HT-29 (cell line): ENCODE measurements at places on chromosomes 1 and 21. TPM values are rescaled to one million over a fixed set of nuclear protein-coding genes. Genes with fewer than 3 reads are reported as not detected.

DNA sequence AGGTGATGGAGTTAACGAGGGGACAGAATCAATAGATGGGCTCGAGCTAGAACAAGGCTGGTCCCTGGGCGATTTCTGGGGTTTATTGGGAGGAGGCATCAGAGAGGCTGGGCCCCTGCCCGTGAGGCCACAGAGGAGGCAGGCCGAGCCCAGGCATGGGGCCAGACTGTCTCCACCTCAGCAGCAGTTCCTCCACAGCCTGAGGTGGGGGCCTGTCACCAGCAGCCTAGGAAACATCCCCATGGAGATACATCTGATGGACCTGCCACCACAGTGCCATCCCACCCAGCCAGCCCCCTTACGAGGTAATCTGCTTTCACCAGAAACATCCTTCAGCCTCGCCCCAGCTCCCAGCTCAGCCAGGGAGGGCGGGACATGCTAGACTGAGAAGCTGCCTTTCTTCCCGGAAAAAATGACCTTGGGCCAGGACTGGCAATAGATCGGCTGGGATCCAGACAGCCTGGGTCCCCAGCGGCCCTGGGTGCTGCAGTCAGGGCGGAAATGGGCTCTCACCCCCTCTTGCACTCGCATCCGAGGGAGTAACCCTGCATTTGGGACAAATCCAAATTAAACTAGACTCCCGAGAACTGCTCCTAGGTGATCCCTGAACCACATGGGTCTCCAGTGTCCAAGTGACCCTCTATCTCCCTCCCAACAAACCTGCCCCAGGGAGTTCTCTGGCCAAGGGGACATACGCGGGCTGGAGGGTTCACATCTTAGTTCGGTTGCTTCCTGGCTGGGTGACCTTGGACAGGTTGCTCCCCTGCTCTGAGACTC, 10.0 kb upstream of the EPHA8 start:
- DNase-seq = no peak

GSTM4 gene
- total RNA-seq = 2.5 and 4.5 TPM in 2 replicates

DNA sequence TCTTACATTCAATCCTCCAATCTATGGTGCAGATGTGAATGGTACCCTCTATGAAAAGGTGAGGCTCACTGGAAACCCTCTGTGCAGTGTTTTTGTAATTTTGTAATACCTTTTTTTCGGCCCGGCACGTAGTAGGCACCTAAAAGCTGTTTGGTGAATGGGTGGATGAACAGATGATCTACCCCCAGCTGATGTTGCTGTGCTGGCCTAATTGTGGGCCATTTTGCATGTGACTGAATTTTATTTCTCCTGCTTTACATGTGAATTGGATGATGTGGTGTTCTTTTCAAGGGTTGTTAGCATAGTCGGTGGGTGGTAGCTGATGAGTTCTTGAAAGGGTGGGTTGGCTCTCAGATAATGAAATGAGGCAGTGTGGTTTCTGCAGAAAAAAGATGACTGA, 10.4 kb downstream of the KDM4A start:
- no peak for DNase-seq

ARHGAP30 gene
- 0.58 and 0.86 TPM in 2 replicates for total RNA-seq

- DNase-seq = no peak
Observed at GRCh38 chr1:117670976-117671780, 65.3 kb downstream of the TENT5C start.

AVPR1B gene
- total RNA-seq = not detected in 2 replicates

TMEM200B gene
- total RNA-seq = not detected in 2 replicates

DNA sequence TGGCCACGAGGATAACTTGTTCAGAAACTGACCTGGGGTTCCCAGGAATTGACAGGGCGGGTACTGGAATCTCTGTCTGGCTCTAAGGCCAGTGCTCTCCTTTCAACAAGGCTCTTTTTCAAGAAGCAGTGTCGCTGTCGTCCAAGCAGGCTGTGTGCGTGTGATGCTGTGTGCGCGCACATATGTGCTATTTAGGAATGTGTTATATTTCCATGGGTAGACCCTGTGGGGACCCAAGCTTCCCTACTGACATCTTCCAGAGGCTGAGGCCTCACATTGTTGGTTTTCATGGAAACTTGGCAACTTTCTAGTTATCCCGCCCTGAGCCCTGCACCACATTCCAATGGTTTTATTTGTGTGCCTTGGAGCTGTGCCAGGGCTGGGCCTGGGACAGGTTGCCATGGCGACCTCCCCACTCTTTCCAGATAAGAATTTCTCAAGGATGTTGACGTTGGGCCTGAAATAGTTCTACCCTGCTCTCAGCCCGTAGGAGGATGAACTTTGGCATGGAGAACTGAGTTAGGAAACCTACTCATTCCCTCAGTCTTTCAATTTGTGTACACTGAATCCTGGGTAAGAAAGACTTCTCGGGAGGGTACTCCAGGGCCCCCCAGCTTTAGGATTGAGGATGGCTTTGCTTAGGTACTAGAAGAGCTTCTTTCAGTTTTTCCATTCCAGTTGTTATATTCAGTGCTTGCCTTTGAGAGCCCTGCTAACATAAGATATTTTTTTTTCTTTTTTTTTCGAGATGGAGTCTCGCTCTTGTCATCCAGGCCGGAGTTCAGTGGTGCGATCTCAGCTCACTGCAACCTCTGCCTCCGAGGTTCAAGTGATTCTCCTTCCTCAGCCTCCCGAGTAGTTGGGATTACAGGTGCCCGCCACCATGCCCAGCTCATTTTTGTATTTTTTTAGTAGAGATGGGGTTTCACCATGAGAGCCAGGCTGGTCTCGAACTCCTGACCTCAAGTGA, 38.8 kb upstream of the SRSF10 start:
- DNase-seq = peak; percentile 99

- peak; percentile 76 for DNase-seq
Observed at GRCh38 chr1:244353551-244354091, 98.1 kb downstream of the ADSS2 start.

DNA sequence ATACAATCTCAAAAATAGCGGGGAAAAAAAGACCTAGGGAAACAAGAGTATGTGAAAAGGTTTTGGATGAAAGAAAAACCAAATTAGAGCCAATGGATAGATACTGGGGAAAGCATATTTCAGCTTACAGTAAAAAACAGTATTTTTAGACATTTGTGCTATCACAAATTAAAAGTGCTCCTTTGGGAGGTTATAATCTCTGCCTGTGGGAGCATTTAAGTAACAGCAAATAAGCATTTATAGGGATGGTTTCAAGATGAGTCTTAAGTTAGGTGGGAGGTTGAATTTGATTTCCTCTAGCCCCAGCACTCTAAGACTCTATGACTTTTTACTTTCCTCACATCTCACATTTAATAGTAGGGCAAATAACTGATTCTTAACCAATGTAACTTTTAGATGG, 79.6 kb upstream of the SLFNL1 start:
- no peak for DNase-seq

DNA sequence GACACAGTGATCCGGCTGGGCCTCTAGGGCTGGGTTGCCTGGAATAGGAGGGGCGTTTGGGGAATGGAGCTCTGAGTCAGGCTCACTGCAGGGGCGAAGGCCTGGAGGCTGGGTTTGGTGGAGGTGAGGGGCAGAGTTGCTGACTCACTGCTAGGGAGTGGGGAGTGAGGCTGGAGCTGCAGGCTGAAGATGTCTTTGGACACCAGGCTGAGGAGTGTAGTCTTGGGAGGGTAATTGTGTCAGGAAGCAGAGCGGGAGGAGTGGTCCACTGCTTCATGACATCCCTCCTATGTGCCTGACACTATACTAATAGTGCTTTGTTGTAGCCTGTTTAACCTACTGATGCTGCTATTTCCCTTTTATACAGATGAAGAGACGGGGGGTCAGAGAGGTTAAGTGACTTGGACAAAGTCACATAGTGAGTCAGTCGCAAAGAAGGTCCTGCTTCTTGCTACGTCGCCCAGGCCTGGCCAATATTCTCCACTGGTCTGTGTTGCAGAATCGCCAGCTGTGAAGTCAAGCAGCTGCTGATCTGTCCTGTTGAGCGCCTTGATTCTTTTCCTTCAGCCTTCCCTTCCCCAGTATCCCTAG, 13.6 kb downstream of the ACTL8 start:
- DNase-seq = no peak

WDR47 gene
- 1.8 and 2.4 TPM in 2 replicates for total RNA-seq

GPN2 gene
- 25.2 and 37.2 TPM in 2 replicates for total RNA-seq

- no peak for DNase-seq
Observed at GRCh38 chr1:173562813-173563212, 40.1 kb downstream of the SLC9C2 start.

GRCh38 chr1:63651161-63651701, 58.0 kb downstream of the PGM1 start:
- no peak for DNase-seq

DNA sequence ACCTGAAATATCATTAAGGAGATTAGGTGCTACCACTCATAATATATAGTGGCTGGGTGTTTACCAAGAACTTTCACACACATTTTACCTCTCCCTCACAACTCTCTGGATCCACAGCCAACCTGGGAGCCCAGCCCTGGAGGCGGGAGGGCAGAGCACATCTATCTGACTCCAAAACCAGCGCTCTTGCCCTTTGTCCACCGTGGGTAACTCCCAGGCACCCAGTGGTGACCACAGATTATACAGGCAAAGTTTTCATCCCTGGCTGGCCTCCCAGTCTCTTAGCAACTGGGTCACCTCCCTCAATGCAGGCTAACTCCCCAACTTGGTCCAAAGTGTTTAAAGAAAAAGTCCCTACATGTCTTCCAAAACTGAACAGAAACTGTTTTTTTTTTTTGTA, 2.4 kb downstream of the PAQR7 start:
- peak; percentile 38 for DNase-seq

- no peak for DNase-seq
Observed at GRCh38 chr1:9628541-9629444, 22.7 kb upstream of the PIK3CD start.

GRCh38 chr1:165173409-165173808, 183.1 kb downstream of the LMX1A start:
- DNase-seq = no peak

- no peak for DNase-seq
Observed at GRCh38 chr1:184166485-184166884, 115.0 kb downstream of the TSEN15 start.

- DNase-seq = no peak
Observed at GRCh38 chr1:97902067-97902466, 18.8 kb downstream of the DPYD start.

CCDC30 gene
- 0.44 and 1.0 TPM in 2 replicates for total RNA-seq

EXO1 gene
- total RNA-seq = 7.9 and 9.5 TPM in 2 replicates

DNA sequence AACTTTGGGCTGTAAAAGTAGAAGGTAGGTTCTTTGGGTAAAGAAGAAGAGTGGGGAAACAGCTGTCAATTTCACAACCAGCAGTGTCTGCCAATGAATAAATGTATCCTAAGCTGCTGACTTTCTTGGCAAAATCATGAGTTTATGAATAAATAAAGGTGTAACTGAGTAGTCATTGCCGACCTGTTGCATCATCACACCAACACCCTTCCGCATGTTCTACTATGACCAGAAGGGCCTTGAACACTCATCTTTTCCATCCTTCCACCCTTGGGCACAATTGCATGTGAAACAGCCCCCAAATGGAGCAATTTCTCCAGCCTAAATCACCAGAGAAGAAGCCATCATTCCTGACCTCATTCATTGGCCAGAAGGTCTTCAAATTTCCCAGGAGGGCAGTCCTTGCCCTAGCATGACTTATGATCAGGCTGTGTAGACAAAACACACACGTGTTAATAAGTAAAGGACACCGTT, 31.2 kb upstream of the QSOX1 start:
- no peak for DNase-seq

DNA sequence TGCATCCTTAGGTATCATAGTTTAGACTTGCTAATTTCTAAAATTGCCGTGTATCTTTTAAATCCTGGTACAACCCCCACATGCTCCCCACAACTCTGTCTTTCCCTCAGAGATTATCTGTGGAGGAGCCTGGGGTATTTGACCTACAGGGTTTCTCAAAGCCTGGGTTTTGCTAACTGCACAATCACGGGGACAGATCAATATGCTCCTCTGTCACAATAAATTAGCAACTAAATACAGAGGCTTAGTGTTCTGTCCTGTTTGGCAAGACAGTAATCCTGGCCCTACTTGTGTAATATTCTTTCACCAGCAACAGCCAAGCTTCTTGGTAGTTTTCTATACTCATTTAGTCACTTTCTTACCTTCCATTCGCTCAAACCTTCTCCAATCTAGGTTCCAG, 8.5 kb downstream of the ECHDC2 start:
- DNase-seq = no peak

GRCh38 chr1:234914606-234915290, 213.9 kb downstream of the TOMM20 start:
- DNase-seq = no peak

GRCh38 chr1:244964112-244964971, 100.0 kb upstream of the HNRNPU start:
- peak; percentile 84 for DNase-seq

GRCh38 chr1:78340006-78340405, 150.8 kb upstream of the PTGFR start:
- DNase-seq = no peak

DNA sequence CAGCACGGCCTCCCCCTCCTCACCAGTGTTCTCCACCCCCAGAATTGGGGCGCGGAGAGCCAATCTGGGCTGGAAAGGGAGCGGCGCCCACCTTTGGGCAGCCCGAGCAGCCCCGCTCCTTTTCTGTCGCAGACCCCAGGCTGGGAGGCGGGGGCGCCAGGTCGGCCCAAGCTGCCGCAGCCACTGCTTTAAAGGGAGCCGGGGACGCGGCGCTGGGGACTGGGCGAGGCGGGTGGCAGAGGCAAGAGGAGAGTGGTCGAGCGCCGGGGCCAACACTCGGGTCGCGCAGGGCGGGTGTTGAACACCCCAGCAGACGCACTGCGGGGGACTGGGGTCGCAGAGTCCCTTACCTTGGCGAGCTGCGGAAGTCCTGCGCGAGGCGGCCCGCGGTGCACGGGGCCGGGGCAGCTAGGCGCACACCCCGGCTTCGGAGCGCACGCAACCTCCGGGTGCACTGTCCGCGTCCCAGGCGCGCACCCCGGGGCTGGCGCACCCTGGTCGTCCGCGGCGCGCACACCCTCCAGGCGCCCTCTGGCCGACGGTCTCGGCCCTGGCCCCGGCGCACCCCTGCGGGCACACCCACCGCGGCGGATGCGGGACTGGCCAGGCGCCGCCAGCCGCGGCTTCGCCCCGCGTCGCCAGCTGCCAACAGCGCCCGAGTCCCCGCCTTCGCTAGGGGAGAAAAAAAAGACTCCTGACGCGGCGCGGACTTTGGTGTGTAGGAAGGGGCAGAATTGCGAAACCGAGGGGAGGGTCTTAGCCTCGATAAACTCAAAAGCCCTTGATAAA, at the start of gene KANK4:
Gene KANK4, minus strand, starts transcription at position 679 of the 789 bp plus-strand sequence. CDS start 37,870 bp downstream, outside the sequence.
- DNase-seq = no peak
